ENCODE measurements at places on chromosomes 2 and 18.

DNA sequence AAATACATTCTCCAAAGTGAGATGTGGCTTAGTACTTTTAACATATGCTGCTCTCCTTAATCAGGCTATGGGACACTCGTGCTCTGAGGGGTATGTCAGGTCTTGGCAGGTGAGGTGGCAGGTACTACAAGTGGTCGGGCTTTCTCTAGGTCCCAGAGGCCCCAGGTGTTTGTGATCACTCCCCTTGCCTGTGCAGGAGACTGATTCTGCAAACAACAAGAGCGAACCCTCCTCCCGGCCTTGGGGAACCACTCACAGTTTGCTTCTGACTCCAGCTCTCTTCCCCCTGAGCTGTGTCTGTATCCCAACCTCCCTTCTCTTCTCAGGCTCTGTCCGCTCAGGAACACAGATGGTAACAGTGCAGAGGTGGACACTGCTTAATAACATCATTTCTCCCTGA, 48.1 kb downstream of the ATOH8 start:
- DNase-seq, result no peak

GRCh38 chr2:595831-596592, 81.2 kb downstream of the TMEM18 start:
- DNase-seq, result no peak

DNA sequence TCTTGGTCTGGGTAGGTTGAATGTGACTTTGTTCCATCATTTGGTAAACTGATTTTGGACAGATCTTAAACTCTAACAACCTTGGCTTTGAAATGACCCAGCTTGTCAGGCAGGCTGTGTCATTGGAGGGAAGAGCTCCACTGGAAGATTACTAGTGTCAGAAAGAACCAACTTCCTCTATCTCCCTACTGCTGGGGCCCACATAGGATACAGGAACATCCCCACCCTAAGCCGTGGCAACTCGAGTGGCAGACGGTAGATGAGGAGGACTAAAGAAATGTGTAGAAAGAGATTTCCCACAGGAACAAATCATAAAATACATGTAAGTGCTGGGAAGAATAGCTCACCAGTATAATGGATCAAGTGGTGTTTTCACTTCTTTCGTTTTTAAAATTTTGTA, 4.3 kb upstream of the G6PC2 start:
- no peak for DNase-seq

DNA sequence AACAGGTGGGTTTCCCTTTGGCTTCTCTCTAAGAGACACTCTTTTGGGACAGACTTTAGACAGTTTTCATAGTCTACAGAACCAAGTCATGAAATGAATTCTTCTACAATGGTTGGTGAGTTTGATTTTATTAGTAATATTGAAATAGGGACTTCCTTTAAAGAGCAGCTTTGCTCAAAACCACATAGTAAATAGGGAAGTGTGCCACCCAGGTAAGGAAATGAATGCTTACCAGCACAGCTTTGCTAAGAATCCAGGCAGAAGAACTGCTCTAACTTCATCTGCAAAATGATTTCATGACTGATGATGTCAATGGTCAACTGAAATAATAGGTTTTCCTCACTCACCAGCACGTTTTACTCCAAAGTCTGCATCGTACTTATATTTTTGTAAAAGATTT, 89.2 kb downstream of the NYAP2 start:
- no peak for DNase-seq

DNA sequence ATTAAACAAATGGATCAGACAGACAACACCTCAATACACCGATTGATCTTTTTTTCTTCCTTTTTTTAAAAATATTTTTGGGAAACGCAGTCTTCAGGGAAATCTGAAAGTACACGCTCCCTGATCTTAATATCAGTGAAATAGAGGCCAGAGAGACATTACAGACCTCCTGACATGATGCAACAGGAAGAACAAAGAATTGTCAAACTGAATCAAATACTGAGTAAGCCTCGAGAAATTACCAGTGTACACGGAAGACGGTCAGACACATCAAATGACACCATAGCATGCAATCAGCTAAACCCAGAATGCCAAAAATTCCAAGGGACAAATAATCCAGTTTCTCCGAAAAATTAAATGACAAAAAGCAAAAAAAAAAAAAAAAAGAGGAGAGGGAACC, 80.2 kb upstream of the NFU1 start:
- no peak for DNase-seq

DNA sequence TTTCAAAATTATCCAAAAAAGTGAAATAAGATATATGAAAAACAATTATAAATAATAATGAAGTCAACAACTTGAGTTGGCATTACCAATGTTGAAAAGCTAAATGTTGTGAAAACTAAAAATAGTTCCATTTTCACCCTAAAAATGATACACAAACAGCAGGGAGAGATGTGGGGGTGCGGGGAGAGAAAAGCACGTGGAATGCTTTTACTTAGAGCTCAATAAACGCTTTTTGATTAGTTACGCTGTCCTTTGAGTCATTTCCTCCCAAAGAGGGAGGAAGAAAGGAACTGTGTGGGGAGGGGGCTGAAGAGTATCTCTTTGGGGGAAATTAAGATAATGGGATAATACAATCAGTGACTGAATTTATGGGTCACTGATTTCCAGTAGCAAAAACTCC, 29.2 kb downstream of the ZNF521 start:
- DNase-seq, result no peak

- no peak for DNase-seq
These were observed 72.6 kb downstream of the ALK start for GRCh38 chr2:29848566-29849310.
